ENCODE measurements at places on chromosomes 16 and 17.

GRCh38 chr16:22843856-22844255, 29.9 kb downstream of the HS3ST2 start:
- no peak for DNase-seq

DNA sequence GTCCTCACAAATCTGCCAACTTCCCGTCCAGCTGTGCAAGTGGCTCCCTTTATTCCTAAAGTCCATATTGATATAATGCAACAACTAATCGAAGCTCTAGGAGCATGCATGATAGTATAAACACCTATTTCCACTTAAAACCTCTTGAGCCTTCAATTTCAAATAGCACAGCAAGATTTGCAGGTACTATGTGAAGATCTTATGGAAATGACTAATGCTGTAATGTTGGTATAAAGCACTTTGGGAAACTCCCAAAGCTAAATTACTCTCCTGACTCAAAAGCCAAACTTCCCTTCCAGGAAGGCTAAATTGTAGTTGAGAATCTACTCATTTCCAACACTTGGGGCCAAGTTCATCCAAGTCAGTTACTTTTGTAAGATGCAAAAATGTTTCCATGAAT, 287.6 kb upstream of the CDH11 start:
- no peak for DNase-seq

DNA sequence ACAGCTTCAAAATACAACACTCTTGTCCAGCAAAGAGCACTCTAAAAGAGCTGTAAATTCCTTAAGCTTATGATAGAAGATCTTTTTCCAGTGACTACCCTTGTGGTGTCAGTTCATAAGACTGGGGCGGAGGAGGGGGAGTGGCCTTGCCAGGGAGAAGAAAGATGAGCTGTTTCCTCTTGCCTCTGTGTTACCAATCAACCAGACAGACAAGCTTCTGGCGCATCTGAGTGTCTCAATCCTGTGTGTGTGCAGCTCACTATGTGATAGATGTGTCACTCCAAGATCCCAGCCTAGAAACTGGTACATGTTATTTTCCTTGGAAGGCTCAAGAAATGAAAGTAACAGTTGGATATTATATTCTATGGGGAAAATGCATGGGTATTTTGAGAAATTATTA, 167.4 kb upstream of the CACNG3 start:
- no peak for DNase-seq

- no peak for DNase-seq
These were observed 89.5 kb downstream of the CDH11 start for GRCh38 chr16:65032387-65032786.
